ENCODE measurements at places on chromosomes 2 and 18.
A peak's percentile ranks its signal among the peaks of the same experiment; 100 is the strongest.

- no peak for DNase-seq
Observed at GRCh38 chr18:52888014-52888413, 548.0 kb downstream of the DCC start.

- DNase-seq, result no peak
Observed at GRCh38 chr2:70603066-70603465, 49.4 kb upstream of the TGFA start.

- no peak for DNase-seq
Observed at GRCh38 chr2:5672749-5673144, 19.4 kb upstream of the SOX11 start.

DNA sequence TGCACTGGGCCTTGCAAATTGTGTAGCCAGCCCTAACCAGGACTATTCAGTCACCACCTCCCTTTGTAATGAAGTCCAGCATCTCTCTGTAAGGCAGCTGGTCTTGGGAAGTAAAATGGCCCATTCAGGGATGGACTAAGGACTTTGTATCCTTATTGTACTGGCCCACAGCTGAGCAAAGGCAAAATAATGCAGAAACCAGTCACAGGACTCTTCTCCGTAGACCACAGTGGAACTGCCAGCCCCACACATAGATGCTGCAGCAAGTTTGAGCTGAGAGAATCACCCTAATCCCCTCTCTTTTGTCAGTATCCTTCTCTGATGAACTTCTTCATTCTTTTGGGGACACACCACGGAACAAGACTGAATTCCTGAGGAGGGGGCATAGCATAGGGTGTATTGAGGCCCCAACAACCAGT lies 73.6 kb upstream of the RTN4 start:
- no peak for DNase-seq

DNA sequence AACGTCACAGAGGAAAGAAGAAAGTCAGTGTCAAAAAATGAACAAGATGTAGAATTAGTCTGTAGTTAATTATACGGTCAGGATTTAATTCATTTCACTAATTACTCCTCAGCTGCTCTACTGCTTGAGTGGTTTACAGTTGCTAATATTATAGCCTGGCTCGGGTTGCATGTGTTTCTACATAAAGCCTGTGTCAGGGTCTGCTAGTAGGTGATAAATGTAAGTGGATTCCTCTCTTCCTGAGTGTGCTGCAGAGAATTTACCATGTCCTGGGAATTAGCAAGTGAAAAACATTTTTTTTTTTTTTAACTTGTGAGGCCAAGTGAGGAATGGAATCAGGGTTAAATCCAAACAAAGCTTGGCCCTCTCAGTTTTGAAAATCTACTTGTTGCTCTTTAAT lies 622.6 kb downstream of the EPHA4 start:
- DNase-seq, result no peak

DNA sequence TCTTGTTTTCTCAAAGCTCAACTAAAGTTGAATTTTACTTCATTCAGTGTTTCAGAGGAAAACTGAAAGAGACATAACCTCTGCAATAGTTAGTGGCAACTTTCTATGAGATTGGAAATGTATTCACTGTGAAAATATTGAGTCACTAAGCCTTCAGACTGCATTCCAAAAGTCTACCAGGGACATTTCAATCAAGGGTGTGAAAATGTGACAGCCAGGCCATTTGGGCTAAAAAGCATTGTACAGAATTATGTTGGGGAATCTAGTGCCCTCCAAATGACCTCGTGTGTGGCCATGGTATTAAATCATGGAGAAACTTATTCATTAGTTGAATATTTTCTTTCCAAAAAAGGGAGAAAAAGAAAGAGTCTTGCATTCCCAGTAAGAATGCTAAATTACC lies 251.9 kb downstream of the GRB14 start:
- DNase-seq, result no peak

- no peak for DNase-seq
Observed at GRCh38 chr2:48694149-48694548, 61.4 kb downstream of the LHCGR start.

- DNase-seq, result no peak
Observed at GRCh38 chr2:29847886-29848285, 73.5 kb downstream of the ALK start.

DNA sequence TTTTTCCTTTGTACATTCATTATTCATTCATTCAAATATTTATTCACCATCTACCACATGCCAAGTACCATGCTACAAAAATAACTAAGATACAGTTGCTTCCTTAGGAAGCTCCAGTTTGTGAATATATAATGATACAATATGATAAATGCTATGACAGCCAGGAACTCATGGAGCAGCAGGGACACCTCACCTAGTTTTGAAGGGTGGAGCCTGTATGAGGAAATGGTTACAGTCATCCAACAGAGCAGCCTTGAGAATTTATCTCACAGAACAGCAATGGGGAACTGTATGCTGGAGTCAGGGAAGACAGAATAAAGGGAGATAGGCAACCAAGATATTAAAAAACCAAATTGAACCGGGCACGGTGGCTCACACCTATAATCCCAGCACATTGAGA lies 124.0 kb downstream of the OSBPL1A start:
- no peak for DNase-seq

GRCh38 chr2:72917138-72917876 lies at the start of gene EMX1:
TSS of gene EMX1 (plus strand) at chr2:72917519. CDS start at chr2:72917853, 334 bp downstream.
- no peak for DNase-seq

DNA sequence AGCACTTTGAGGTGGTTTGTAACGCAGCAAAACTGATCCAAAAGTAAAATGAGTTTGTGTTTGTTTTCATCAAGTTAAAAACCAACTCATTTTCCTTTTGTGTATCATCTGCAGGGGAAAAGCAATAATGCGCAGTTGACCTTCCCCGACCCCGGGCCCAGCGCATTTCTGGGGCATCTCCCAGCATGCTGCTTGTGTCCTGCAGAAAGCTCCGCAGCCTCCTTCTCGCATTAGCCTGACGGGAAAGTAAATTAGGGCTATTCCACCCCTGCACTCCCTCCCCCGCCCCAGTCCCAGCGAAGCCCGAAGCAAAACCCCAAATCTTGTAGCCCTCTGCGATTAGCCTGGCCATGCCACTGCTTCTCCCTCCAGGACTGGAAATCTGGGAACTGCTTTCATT lies 82.0 kb upstream of the PPM1B start:
- DNase-seq, result no peak

- no peak for DNase-seq
Observed at GRCh38 chr2:119177171-119177837, 18.8 kb upstream of the C1QL2 start.

DNA sequence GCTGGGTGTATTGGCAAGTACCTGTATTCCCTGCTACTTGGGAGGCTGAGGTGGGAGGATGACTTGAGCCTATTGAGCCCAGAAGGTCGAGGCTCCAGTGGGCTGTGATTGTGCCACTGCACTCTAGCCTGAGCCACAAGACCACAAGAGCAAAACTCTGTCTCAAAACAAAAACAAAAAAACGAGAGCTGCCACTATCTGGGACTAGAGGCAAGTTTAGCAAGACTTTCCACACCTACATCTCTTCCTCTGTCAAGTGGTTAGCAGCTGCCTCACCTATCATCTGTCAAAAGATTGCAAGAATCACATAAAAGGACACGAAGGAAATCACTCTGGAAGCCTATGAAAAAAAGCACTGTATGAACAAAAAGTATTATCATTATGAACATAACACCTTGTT lies 55.2 kb upstream of the RIOK3 start:
- DNase-seq, result no peak

GRCh38 chr2:27308359-27308881 lies at the start of gene UCN:
TSS of gene UCN (minus strand) at chr2:27308445. CDS start at chr2:27307895, 550 bp downstream.
- DNase-seq, result no peak

GRCh38 chr18:49728542-49728941 lies 84.8 kb downstream of the ACAA2 start:
- DNase-seq, result no peak

- no peak for DNase-seq
Observed at GRCh38 chr2:104434966-104435365, 418.9 kb upstream of the POU3F3 start.

GRCh38 chr18:42654556-42654955 lies 460.9 kb downstream of the RIT2 start:
- no peak for DNase-seq

- no peak for DNase-seq
Observed at GRCh38 chr2:231379266-231380215, 16.0 kb upstream of the B3GNT7 start.

DNA sequence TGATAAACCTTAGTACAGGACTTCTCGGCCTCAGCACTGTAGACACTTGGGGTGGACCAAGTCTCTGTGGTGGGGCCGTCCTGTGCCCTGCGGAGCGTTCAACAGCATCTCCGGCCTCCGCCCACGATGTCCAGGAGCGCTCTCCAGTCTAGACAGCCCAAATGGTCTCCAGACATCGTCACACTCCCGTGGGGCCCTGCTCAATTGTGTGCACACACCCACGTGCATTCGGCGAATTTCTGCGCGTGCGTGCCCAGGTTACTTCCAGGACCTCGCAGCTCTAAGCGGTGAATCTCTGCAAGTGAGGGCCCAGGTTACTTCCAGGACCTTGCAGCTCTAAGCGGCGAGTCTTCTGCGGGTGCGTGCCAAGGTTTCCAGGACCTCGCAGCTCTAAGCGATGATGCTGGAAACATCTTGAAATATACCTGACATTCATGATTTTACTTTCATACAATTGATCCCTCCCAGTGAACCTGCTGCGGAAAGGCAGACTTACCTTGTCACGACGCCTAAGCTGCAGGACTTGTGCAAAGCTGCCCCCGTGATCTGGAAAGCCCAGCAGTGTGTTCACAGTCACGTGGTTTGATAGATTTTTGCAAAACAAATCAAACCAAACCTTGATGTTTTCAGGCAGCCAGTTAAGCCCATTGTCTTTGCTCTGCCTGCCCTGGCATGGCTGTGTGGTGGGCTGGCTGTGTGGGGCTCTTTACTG lies 16.1 kb upstream of the OTOS start:
- no peak for DNase-seq

GRCh38 chr18:62564044-62564443 lies 41.2 kb downstream of the ZCCHC2 start:
- no peak for DNase-seq

- DNase-seq, result no peak
Observed at GRCh38 chr2:231315896-231316295, 79.6 kb upstream of the B3GNT7 start.

- DNase-seq, result no peak
Observed at GRCh38 chr2:16495509-16496208, 170.0 kb downstream of the CYRIA start.

GRCh38 chr18:74132201-74132600 lies 15.4 kb downstream of the FBXO15 start:
- no peak for DNase-seq

GRCh38 chr2:193935114-193935513 lies 1721.9 kb upstream of the SLC39A10 start:
- DNase-seq, result no peak

GRCh38 chr2:65300134-65300760 lies 72.6 kb downstream of the ACTR2 start:
- no peak for DNase-seq

GRCh38 chr2:186099826-186100225 lies 361.2 kb downstream of the FSIP2 start:
- peak; percentile 66 for DNase-seq

- DNase-seq, result no peak
Observed at GRCh38 chr2:190121971-190122370, 59.4 kb upstream of the MSTN start.

DNA sequence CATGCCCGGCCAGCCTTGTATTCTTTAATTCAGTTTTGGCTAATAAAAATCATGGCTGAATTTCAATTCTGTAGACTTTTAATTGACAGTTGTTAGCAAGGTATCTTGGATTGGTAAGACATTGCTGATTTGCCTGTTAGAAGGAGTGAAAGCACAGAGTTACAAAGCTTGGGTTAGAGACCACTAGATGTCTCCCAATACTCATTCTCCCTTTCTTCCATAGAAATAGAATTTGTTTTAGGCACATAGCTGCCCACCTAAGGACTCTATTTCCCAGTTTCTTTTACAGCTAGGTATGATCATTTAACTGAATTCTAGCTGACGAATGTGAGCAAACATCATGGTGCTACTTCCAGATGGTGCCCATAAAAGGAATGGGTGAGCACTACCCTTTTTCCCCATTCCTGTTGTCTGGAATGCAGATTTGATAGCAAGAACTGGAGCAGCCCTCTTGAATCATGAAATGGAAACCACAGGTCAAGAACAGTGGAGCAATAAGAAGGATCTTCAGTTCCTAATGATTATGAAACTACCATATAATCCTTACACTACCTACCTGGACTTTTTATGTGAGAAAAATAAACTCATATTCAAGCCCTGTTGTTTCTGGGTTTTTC lies 17.5 kb downstream of the PECR start:
- no peak for DNase-seq

DNA sequence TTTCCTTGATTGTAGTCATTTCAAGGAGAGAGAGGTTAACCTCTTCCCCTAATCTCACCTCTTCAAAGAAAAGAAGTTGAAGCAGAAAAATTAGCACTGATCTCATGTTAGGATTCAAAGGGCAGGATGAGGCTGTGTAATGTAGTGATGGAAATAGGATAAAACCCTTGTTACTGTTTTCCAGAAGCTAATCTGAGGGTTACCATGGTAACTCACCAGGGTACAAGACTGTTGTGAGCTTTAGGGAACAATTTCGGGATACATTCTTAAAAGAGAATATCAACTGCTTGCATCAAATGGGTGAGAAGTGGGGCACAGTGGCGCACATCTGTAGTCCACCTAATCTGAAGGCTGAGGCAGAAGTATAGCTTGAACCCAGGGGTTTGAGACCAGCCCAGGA lies 64.9 kb upstream of the SLC39A10 start:
- no peak for DNase-seq

- DNase-seq, result no peak
Observed at GRCh38 chr2:222760301-222760897, 88.9 kb downstream of the MOGAT1 start.
